ENCODE measurements at places on chromosomes 12 and 14.

GRCh38 chr14:56494167-56494566 is 85.4 kb upstream of the TMEM260 start:
- no peak for DNase-seq

GRCh38 chr12:65123435-65124063 is 2.4 kb upstream of the WIF1 start:
- DNase-seq = peak; percentile 15

DNA sequence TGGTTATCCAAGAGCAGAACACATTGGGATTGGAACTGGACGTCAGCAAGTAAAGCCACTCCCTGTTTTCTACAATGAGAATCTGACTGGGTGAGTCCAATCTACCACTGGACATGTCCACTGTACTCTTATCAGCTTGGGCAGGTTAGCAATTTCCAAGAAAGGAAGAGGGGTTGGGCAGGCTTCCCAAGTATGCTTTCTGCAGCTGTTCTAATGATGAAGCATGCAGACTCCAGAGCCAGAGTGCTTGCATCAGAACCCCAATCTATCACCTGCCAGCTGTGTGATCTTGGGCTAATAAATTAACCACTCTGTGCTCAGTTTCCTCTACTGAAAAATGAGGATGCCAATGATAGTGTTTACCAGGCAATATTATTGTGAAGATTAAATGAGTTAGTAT is 92.0 kb downstream of the EMP1 start:
- no peak for DNase-seq

DNA sequence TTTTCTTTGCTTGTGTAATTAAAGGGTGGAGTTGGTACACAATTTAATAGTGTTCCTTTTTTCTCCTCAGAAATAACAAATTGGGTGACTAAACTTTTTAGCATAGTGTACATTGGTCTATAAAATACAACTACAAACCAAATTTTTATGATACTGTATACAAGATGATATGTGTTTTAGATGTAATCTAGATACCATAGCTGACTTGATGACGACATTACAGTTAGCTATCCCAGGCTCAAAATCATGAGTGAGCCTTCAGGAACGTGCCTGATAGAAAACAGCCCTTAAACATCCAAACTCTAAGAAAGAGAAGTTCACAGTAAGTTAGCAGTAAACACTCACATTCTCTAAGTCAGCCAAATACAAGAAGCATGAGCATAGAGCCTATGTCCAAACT is 99.0 kb upstream of the SSTR1 start:
- no peak for DNase-seq

GRCh38 chr12:7089196-7089871 is 2.9 kb downstream of the C1R start:
- no peak for DNase-seq

DNA sequence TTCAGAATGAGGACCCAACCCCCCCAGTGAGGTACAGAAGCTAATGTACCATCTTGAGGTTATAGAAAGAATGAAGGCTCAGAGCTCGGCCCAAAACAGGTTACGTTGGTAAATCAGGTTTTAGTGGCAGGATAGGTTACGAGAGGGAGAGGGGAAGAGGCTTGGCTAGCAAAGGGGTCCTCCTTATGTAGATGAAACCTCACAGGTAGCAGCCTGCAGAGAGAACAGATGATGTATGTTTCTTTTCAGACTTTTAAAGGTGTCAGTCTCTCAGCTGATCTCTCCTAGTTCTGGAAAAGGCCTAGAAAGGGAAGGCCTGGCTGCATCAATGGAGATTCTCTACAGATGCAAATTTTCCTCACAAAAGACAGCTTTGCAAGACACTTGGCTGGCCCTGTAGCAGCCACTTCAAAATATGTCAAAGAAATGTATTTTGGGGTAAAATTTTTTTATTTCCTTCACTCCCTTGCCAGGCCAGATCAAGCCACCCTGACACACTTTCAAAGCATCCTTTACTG is 71.7 kb upstream of the CPSF6 start:
- DNase-seq = no peak

- DNase-seq = no peak
Measured at GRCh38 chr14:70814466-70814865, 5.2 kb upstream of the MAP3K9 start.

DNA sequence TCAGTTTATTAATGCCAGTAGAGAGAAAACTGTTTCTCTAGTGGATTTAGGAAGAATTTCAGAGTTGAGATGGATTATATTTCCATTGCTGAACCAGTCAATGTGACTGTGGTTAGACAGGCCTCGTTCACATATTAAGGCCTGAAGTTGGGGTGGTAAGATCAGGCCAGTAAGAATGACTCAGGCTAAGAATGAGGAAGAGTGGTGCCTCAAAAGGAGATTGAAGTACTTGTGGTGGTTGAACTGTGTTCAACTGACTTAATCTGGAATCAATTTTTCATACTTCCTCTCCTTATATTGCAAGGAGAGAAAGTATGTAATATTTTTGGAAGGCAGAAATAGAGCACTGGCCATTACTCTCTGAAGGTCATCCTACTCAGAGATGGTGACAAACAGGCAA is 37.8 kb upstream of the ATF7IP start:
- DNase-seq = no peak

DNA sequence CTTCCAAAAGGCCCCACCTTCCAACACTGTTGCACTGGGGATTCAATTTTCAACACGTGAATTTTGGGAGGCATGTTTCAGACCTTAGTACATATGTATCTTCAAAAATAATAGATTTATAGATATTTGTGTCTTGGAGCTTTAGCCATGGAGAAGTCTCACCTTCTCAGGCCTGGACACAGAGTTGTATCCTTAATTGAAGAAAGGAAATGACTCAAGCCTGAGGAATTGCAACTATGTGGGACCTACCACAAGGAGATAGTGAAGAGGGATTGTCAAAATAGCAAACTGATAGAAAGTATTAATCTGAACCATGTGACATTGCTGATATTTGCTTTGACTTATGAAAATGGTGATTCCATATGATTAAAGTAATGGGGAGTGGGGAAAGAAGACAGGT is 89.8 kb downstream of the ACSS3 start:
- DNase-seq = no peak

- peak; percentile 25 for DNase-seq
Measured at GRCh38 chr12:78898416-78898815, 33.8 kb downstream of the SYT1 start.

All from SK-N-SH (cell line).